NCI-H460 (cell line): ENCODE measurements at places on chromosomes 12 and 14. TPM values are rescaled to one million over a fixed set of nuclear protein-coding genes. Genes with fewer than 3 reads are reported as not detected.

Gene HNF1A
- not detected in 2 replicates for total RNA-seq

DNA sequence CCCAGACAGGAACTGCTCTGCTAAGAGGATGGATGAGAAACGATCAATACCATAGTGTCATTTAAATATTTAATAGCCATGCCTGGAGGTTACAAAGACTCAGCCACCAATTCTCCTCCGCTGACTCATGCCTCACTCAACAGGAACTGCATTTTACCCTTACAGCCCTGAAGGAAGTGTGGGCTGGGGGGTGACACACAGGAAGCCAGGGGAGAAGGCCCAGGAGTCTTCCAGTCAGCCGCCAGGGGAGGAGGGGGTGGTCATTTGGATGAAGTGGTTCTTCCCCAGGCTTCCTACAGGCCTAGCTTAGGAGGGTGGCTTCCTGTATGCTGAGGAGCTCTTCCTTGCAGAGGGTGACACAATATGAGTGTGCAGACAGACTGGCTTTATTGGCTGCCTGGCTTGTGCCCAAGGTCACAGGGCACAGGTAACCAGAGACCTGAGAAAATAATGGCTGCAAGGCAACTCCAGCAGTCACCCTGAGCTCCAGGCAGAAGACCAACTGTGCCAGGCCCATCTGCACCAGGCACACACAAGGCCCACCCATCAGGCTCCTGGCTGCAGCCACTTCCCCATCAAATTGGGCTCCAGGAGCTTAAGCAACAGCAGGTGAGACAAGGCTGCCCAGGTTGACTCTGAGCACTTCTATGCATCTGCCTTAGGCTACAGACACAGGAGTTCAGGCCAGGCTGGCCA lies 30.6 kb upstream of the RPLP0 start:
- peak; percentile 90 for DNase-seq

Gene NOVA1
- 4.2 and 5.0 TPM in 2 replicates for total RNA-seq

GRCh38 chr14:27371209-27371608 lies 773.4 kb upstream of the NOVA1 start:
- DNase-seq = no peak

DNA sequence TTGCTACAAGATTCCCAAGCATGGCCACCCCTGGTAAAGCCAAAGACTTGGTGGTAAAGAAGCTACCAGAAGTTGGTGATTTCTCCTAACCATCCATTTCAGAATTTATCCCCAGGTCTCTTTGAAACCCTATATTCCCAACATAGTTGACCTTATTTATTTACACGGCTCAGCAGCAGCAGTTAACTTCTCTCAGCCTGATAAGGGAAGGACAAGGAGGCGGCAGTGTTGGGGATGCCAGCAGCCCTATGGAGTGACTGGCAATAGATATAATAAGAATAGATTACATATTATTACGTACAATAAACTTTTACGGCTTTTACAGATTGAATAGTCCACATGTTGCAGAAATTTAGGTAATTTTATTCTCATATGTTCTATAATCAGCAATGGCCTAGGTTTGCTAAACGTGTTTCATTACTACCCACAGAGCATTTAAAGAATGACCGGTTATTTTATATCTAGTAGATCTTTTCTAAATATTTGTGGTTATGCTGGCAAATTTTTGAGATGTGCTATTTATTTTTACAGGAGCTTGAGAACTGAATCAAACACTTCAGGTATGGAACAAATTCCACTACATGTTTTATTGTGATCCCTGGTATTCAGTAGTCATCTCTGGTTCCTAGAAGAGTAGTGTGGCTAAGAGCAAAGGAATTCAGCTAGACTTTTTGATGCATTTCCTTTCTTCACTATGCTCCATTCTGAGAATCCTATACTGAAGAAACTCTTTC lies 19.8 kb upstream of the PALS1 start:
- DNase-seq = no peak

Gene OVCH1
- total RNA-seq = 0.02 TPM in 1 of 2 replicates, not detected in the other

GRCh38 chr12:132228476-132229192 lies 84.4 kb downstream of the NOC4L start:
- DNase-seq = no peak

- no peak for DNase-seq
Measured at GRCh38 chr14:88037325-88037724, 32.4 kb downstream of the GPR65 start.
